ENCODE measurements at places on chromosomes 6 and 20.

GRCh38 chr6:138569970-138570724, 70.9 kb upstream of the NHSL1 start:
- DNase-seq: no peak

- no peak for DNase-seq
Measured at GRCh38 chr6:109655761-109656262, 35.2 kb downstream of the AK9 start.

GRCh38 chr6:168418711-168419121, 22.3 kb upstream of the SMOC2 start:
- DNase-seq: no peak

DNA sequence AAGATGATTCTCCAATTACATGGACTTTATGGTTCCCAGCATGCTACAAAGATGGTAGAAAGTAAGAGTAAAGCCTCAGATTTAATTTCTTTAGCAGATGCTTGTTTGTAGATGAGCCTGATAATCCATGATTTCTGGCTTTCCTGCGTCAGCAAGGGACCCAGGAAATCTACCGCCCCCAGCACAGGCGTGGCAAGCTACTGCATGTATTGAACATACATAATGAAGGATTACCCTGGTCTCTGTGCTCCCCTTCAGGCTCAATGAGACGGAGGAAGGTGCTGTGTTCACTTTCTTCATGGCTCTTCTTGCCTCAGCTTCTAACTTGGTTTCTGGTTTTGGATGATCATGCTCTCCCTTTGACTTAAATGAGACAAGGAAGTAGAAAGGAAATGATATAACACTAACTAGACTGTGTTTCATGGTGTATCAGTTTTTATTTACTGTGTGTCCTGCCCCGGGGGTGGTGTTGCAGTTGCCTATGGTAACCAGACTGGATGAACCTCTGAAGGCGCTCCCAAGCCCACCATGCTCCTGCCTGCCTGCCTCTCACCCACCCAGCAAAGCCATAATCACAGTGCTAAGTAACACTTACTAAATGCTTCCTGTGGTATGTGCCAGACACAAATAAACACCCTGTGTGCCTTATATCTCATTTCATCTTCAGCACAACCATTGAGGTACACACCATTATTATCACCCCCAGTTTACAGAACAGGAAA, 17.9 kb downstream of the GCM1 start:
- DNase-seq: no peak

DNA sequence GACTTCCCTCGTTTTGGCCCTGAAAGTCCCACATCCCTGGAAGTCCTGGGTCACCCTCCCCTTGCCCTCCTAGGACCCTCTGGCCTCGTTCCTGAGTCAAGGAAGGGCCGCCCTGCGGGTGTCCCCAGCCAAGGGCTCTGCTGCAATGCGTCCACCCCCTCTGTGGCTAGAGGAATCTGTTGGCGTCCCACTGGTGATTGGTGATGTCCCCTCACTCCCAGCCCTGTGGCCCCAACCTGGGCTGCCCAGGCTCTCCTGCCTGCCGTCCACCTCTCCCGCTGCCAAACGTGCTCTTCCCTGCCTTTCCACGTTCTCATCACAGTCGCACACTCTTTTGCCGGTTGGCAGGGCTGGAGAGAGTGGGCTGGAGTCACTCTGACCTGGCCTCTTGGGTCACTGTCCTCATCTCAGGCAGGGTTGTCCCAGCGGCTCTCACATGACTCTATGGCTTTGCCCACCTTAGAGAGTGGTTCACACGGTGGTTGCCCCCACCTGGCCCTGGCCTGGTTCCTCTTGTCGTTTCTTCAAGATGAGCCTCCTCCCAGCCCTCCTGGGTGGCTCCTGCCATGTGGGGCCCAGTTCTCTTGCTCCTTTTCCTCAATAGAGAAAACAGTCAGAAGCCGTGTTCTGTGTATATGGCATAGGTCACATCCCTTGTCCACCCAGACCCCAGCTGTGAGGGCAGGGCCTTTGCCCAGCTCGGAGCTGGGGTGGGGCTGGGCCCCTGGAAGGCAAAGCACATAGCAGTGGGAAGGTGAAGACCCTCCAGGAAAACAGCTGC, 100.9 kb downstream of the TMEM242 start:
- DNase-seq: no peak

GRCh38 chr6:45275358-45275757, 52.8 kb upstream of the RUNX2 start:
- no peak for DNase-seq

- no peak for DNase-seq
Measured at GRCh38 chr20:19594896-19595295, 163.2 kb upstream of the RIN2 start.

- DNase-seq: no peak
Measured at GRCh38 chr6:87858440-87858839, 156.4 kb upstream of the AKIRIN2 start.

GRCh38 chr20:13396826-13397225, 175.8 kb downstream of the ISM1 start:
- no peak for DNase-seq

GRCh38 chr20:50895111-50895830, 36.0 kb downstream of the ADNP start:
- no peak for DNase-seq

DNA sequence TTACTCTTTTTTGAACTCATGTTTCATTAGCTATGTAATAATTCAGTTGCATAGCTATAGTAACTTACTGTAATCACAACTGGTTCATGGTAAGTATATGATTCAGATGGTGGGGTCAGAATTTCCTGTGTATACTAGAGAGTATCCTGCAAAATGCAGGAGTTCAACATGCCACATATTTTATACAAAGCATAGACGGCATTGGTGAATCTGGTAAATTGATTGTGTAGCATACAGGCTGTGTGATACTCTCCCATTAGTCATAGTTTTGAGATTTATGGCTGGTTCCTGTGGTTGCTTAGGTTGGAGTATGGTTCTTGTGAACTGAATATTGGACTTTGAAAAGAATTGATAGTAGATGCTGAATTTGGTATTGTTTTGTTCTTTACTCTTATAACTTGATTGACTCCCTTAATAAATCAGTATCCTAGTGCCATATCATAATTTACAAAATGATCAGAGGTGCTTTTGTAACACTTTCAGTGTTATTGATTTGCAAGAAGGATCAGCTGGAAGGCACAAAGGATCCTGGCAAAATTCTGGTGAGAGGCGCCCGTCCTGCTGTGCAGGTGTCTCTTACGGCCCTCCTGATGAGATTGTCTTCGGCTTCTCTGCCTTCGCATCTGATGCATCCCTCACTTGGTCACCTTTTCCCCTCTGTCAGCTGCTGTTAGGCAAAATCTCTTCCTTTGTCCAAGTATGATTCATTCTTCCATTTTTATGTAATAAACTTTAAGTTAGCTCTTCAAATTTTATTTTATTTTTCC, 22.6 kb downstream of the SNX9 start:
- DNase-seq: no peak
